ENCODE measurements at places on chromosomes 16 and 17.

GRCh38 chr17:33241390-33241789, 51.7 kb downstream of the ASIC2 start:
- DNase-seq: peak; percentile 21

DNA sequence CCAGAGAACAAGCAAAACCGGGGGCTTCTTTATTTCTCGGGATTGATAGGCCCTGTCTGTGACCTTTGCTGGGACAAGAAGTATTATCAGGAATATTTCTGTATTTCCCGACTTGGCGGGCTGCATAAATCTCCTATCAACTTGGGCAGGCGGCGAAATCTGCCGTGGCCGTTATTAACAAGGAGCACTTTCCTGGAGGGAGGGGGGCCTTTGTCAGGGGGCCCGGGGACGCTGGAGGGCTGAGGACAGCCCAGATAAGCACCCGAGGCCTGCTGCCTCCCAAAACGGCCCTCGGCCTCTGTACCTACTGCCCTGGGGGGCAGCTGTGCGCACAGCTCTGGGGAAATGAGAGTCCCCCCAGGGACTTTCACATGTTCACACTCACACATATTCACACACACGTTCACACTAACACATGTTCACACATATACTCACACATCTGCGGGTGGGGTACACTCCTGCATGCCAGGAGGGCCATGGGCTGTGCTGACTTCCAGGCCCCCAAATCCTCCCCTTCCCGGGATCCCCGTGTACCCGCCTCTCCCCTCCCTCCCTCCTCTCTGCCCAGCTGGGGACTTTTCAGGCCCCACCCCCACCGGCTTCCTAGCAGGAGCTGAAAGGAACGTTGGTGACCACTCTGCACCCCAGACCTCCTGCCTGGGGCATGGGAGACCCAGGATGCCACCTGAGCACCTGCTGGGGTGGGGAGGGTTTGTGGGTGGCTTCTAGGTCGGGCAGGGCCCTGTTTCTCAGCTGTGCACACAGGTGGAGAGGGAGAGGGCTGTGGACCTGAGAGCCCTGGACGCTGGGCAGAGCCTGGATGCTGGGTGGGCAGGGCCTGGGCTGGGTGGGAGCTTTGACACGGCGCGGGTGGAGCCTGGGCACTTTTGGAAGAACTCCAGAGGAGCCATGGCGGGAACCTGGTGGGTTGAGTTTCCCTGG, 24.3 kb upstream of the GSE1 start:
- no peak for DNase-seq

GRCh38 chr17:41917679-41918313, 955 bp downstream of the ACLY start:
- no peak for DNase-seq

DNA sequence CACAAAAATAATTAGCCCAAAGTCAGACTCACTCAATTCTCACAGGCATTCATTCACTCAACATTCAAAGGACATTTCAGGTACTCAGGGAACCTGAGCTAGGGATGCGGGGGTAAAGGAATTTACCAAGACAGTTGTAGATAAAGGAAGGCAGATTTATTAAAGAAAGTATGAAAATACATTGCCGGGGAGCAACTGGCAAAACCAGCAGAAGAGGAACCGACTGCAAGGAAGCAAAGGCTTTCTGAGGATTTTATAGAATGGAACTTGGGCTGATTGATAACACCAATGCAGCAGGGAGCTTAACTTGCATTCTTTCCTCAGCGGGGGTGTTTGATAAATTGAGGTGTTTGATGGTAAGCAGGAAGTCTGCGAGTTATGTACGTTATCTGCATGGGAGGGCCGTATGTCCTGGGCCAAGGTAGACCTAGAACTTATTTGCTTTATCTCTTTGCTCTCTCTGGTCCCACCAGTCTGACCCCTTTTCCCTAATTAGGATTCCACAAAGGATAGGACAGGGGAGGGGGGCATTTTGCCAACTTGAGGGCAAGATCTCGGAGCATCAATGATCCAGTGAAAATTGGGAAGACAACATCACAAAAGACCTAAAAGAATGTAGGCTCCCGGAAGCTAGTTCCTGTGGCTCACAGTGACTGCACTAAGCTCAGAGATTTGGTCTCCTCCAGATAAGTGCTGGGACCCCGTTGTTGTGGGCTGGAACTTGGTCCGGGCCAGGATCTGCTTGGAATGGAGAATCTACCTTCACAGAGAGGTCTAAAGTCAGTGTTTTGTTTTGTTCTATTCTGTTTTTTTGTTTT, 5.8 kb upstream of the MT3 start:
- no peak for DNase-seq

GRCh38 chr17:43578699-43579565, 32.8 kb upstream of the ETV4 start:
- peak; percentile 48 for DNase-seq

DNA sequence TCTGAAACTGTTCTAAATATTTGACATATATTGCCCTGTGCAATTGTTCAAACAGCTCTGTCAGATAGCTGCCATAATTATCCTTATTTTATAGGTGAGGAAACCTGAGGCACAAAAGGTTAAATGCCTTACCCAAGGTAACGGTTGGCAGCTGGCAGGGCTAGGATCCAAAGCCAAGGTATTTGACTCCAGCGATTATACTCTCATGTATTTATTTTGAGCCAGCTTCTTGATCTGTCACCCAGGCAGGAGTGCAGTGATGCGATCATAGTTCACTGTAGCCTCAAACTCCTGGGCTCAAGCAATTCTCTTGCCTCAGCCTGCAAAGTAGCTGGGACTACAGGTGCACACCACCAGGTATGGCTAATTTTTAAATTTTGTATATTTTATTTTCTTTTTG, 7.2 kb downstream of the ENO3 start:
- DNase-seq: no peak

GRCh38 chr16:78200623-78201096, 101.2 kb downstream of the WWOX start:
- no peak for DNase-seq

DNA sequence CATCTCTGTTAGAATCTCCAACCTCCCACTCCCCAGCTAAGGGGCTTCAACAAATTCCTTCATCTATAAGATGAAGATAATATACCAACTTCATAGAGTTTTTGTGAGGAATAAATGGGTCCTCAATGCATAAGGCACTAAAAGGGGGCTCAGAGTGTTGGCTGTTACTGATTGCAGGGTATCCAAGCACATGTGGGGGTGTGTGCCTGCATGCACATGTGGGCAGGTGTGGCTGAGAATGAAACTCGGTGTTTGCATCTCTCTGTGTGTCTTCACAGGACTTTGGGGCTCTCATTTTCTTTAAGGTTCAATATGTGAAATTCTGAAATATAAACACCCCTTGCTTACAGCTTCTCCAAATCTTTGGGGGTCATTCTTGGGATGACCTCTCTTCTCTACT, 4.1 kb upstream of the PPP1R9B start:
- no peak for DNase-seq

DNA sequence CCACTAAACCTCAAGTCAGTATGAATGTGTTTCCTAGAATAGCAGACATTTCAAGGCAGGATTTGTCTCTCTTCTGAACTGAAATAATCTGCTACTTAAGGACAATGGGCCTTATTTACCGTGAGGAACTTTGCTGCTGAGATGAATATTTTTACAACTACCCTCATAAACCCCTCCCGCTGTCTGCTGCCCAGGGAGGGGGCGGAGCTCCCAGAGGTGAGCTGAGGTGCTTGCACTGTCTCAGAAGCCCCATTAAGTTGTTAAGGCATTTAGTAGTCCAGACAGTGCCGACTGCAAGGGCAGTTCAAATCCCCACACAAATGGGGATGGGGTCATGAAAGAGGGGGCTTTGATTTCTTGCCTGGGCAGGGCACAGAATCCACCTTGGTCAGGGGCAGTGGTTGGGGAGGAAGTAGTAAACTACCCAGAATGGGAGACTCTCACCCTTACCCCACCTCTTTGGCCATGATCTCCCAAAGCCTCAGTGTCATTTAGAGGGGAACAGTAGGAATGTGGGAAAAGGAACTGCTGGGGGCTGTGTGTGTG, 19.2 kb downstream of the HNF1B start:
- no peak for DNase-seq

GRCh38 chr16:50440531-50440930, 71.7 kb upstream of the BRD7 start:
- DNase-seq: no peak

GRCh38 chr16:69424935-69425784, 741 bp downstream of the CYB5B start:
- DNase-seq: no peak

DNA sequence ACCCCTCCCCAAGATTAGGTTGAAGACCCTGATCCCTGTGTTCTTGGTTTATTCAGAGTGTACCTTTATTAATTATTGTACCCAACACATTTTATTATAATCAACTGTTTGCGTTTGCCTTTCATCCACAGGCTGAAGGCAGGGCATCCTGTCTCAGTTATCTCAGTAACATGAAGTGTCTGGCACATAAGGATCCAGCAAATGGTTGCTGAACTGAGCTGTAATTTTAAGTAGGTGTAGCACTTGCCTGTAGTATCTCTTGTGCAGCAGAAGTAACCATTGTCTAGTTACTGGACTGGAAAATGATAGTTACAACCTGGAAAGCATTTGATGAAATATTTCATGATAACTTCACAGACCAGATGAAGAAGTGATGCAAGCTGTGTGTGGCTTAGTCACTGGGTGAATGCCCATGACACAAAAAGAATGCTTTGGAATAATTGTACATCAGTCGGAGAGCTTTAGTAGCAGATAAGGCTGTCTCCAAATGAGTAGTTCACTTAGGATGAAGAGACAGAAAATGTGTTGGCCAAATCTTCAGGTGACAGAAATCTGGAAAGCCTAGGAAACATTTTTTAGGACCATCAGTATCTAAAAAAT, 56.6 kb downstream of the ESRP2 start:
- DNase-seq: peak; percentile 6

GRCh38 chr17:70825321-70826125, 656.2 kb downstream of the KCNJ2 start:
- no peak for DNase-seq

DNA sequence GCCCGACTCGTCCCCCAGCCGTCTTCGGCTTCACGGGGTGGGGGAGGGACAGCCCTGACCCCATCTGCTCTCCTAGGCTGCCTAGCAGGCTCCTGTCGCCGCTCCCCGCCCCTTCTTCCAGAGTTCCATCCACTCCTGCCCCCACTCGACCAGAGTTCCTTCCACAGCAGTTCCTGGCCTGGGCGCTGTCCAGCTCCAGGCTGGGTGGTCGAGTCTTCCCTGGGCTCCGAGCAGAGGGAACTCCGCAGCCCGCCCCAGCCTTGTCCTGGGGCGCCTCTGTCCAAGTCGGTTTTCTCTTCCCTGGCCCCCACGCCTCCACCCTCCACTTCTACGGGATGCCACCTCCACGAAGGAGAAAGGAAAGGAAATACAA, 1.4 kb downstream of the PYY start:
- no peak for DNase-seq

- DNase-seq: no peak
Measured at GRCh38 chr16:38941-39892, 14.2 kb downstream of the POLR3K start.

- no peak for DNase-seq
Measured at GRCh38 chr17:35002876-35003551, 22.7 kb downstream of the LIG3 start.

- DNase-seq: no peak
Measured at GRCh38 chr16:84581158-84581557, 36.7 kb downstream of the COTL1 start.

- no peak for DNase-seq
Measured at GRCh38 chr17:40538019-40538935, 27.0 kb downstream of the CCR7 start.

GRCh38 chr16:64693946-64694345, 427.9 kb downstream of the CDH11 start:
- DNase-seq: no peak

DNA sequence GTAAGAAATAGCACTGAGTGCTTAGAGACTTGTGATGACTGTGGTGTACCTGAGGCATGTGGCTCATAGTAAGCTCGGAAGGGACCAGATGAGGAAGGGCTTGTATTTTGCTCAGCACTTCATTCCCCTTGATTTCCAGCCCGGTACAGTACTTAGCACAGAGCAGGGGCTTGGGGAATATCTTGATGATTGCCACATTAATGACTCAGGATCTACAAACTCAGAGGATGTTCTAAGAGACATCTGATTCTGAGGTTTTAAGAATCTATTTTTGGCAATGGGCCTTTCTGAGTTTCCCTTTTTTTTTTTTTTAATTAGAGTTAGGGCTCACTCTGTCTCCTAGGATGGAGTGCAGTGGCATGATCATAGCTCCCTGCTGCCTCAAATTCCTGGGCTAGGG, 9.1 kb downstream of the ASPHD1 start:
- DNase-seq: no peak

DNA sequence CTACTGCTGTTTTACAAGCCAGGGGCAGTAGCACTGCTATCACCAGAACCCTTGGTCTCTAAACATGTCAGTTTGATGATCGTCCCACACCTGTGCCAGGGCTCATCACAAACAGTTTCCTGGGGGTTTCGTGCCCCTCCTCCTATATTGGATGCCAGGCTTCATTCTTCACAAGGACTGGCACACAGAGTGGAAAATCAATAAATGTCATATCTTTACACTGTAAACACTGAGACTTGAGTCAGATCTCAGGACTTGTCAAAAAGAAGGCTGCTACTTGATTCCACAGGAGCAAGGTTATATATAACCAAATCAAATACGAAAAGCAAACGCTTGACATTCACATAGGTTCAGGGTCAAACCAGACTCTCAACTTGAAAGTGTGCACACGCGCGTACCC, 39.3 kb upstream of the CLEC18B start:
- no peak for DNase-seq

DNA sequence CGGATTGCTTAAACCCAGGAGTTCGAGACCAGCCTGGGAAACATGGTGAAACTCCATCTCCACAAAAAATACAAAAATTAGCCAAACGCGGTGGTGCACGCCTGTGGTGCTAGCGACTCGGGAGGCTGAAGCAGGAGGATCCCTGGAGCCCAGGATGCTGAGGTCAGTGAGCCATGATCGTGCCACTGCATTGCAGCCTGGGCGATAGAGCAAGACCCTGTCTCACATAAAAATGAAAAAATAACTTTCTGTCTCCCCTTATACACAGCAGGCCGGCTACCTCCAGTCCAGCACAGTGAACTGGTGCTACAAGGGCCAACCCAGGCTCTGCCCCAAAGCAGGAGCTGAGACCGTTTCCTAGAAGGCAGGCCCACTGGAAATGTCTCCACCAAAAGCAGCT, 59.7 kb downstream of the YWHAE start:
- no peak for DNase-seq

GRCh38 chr17:74089869-74090464, 113.5 kb upstream of the RPL38 start:
- DNase-seq: peak; percentile 77

GRCh38 chr17:40068129-40068581, 5.4 kb downstream of the THRA start:
- no peak for DNase-seq

- DNase-seq: peak; percentile 93
Measured at GRCh38 chr16:89921702-89922476, 1.3 kb upstream of the TUBB3 start.

Data from AG08395 (cell line).